ENCODE measurements at places on chromosomes 12 and 14. TPM values are rescaled to one million over a fixed set of nuclear protein-coding genes. Genes with fewer than 3 reads are reported as not detected.

The NOVA1 gene
- total RNA-seq, result 0.90 TPM

The ENDOU gene
- under 0.01 TPM for total RNA-seq

The FGD6 gene
- total RNA-seq, result 9.5 TPM

The ABCD2 gene
- not detected for total RNA-seq

The SMCO2 gene
- total RNA-seq, result not detected

The CATSPERB gene
- total RNA-seq, result not detected

GRCh38 chr12:51687177-51687576, 96.1 kb downstream of the SCN8A start:
- no peak overlapping the region for H3K4me3 ChIP-seq
- no peak overlapping the region for H3K27ac ChIP-seq

GRCh38 chr12:127294651-127295210, 972.2 kb upstream of the TMEM132C start:
- H3K4me1 ChIP-seq, result no peaks in the 10 kb centered on the region
- no peaks in the 10 kb centered on the region for H3K36me3 ChIP-seq
- no peak overlapping the region for H3K4me3 ChIP-seq
- no peaks in the 10 kb centered on the region for H3K27me3 ChIP-seq
- H3K27ac ChIP-seq, result no peak overlapping the region
- DNase-seq, result no peak

DNA sequence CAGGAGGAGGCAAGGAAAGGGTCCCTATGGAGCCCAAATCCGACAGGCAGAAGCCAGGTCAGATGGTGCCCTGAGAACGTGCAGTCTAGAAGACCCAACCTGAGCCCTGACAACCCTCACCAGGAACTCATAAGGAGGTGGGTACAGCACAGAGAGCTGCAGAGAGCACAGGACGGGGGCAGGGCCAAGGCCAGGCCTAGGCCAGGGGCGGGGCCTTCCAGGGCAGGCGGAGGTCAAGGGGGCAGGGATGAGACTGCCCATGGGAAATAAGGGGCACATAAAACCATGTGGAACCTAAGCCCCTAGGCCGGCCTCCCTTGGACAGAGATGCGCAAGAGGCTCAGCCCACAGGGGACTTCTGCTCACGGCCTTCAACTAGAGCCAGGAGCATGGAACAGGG, 45.1 kb downstream of the SSH1 start:
- H3K4me3 ChIP-seq, result no peak overlapping the region
- H3K27ac ChIP-seq, result no peak overlapping the region
- DNase-seq, result no peak
- H3K36me3 ChIP-seq, result peaks cover 76% of the 10 kb centered on the region
- H3K27me3 ChIP-seq, result no peaks in the 10 kb centered on the region
- peaks cover 14% of the 10 kb centered on the region for H3K4me1 ChIP-seq

GRCh38 chr12:114011711-114012110, 45.6 kb upstream of the RBM19 start:
- DNase-seq, result no peak
- no peak overlapping the region for H3K4me3 ChIP-seq
- no peaks in the 10 kb centered on the region for H3K36me3 ChIP-seq
- H3K27ac ChIP-seq, result no peak overlapping the region
- H3K4me1 ChIP-seq, result no peaks in the 10 kb centered on the region

- H3K27ac ChIP-seq, result no peak overlapping the region
- H3K27me3 ChIP-seq, result no peaks in the 10 kb centered on the region
- no peaks in the 10 kb centered on the region for H3K36me3 ChIP-seq
- H3K4me3 ChIP-seq, result no peak overlapping the region
- DNase-seq, result no peak
These were observed 380.3 kb downstream of the CCER1 start for GRCh38 chr12:90574676-90575075.

- peak; percentile 55 for DNase-seq
- H3K27ac ChIP-seq, result peak overlapping the region; percentile 98
- H3K36me3 ChIP-seq, result peaks cover 4% of the 10 kb centered on the region
- no peaks in the 10 kb centered on the region for H3K27me3 ChIP-seq
These were observed 1.3 kb downstream of the ATP2A2 start for GRCh38 chr12:110282300-110282860.

- no peaks in the 10 kb centered on the region for H3K4me1 ChIP-seq
- no peak overlapping the region for H3K4me3 ChIP-seq
- no peak overlapping the region for H3K27ac ChIP-seq
These were observed 57.2 kb downstream of the RIN3 start for GRCh38 chr14:92570674-92571262.

- peak overlapping the region; percentile 75 for H3K4me3 ChIP-seq
- DNase-seq, result no peak
- no peaks in the 10 kb centered on the region for H3K27me3 ChIP-seq
These were observed 1.2 kb upstream of the CSAD start for GRCh38 chr12:53181935-53182334.

GRCh38 chr12:2300886-2301285, 248.1 kb downstream of the CACNA1C start:
- no peaks in the 10 kb centered on the region for H3K36me3 ChIP-seq
- H3K27me3 ChIP-seq, result no peaks in the 10 kb centered on the region
- DNase-seq, result no peak
- H3K27ac ChIP-seq, result peak overlapping the region; percentile 86
- H3K4me3 ChIP-seq, result no peak overlapping the region

GRCh38 chr14:65631040-65631439, 218.5 kb downstream of the FUT8 start:
- H3K4me3 ChIP-seq, result no peak overlapping the region
- no peak overlapping the region for H3K27ac ChIP-seq
- DNase-seq, result no peak
- no peaks in the 10 kb centered on the region for H3K36me3 ChIP-seq
- H3K27me3 ChIP-seq, result no peaks in the 10 kb centered on the region
- H3K4me1 ChIP-seq, result no peaks in the 10 kb centered on the region

DNA sequence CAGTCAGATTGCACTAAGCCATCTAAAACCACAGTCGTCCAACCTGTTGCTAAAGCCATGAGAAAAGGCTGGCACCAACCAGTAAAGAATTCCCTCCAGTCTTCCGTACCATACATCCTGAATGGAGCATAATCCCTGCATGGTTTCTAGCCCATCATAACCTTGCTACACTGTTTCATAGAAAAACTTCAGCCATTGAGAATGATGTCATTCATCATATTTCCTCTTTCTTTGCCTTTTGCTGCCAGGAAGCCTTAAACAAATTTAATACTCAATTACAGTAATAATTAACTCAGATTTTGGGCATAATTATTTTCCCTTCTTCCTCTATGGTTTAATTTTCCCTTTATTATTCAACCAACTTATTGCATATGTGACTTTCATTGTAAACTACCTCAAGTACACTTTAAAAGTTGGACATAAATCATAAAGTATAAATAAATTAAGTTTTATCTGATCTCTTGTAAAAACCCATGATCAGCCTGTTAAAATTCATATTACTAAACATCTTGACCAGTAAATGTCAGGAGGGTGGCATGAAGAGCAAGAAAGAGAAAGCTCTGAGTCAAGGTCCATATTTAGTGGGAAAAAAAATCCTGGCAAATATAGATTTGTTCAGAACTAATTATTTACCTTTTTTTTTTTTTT, 264.7 kb downstream of the ZFP36L1 start:
- peaks cover 3% of the 10 kb centered on the region for H3K4me1 ChIP-seq
- DNase-seq, result no peak
- H3K27me3 ChIP-seq, result no peaks in the 10 kb centered on the region
- H3K36me3 ChIP-seq, result no peaks in the 10 kb centered on the region
- no peak overlapping the region for H3K27ac ChIP-seq

- no peak overlapping the region for H3K4me3 ChIP-seq
- H3K27me3 ChIP-seq, result no peaks in the 10 kb centered on the region
- DNase-seq, result no peak
- peaks cover 7% of the 10 kb centered on the region for H3K4me1 ChIP-seq
These were observed 33.8 kb upstream of the IRF2BPL start for GRCh38 chr14:77062261-77062660.

GRCh38 chr14:77086017-77086727, 11.9 kb upstream of the CIPC start:
- H3K4me3 ChIP-seq, result no peak overlapping the region
- no peak overlapping the region for H3K27ac ChIP-seq
- H3K4me1 ChIP-seq, result no peaks in the 10 kb centered on the region
- peaks cover 24% of the 10 kb centered on the region for H3K27me3 ChIP-seq
- DNase-seq, result peak; percentile 54

- no peak overlapping the region for H3K27ac ChIP-seq
- no peaks in the 10 kb centered on the region for H3K4me1 ChIP-seq
- no peak for DNase-seq
- no peaks in the 10 kb centered on the region for H3K36me3 ChIP-seq
- no peaks in the 10 kb centered on the region for H3K27me3 ChIP-seq
These were observed 194.3 kb downstream of the CPNE8 start for GRCh38 chr12:38711054-38711453.

DNA sequence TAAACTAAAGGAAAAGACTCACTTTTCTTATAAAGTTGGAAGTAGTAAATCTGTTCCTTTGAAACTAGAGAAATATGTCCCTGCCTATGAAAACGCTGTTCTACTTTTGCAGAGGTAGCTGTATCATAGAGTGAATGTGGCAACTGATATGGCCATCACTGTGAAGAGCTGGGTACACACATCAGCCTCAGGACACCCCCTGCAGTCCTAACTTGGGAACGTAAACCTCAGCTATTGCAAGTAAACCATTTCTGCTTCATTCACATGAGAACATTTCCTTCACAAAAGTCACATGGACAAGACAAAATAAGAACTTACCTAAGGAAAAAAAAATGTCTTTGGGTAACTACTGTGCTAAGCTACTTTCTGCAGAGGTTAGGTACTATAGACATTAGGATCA, 233.3 kb upstream of the PPFIA2 start:
- H3K27me3 ChIP-seq, result no peaks in the 10 kb centered on the region
- H3K36me3 ChIP-seq, result no peaks in the 10 kb centered on the region
- H3K27ac ChIP-seq, result no peak overlapping the region

DNA sequence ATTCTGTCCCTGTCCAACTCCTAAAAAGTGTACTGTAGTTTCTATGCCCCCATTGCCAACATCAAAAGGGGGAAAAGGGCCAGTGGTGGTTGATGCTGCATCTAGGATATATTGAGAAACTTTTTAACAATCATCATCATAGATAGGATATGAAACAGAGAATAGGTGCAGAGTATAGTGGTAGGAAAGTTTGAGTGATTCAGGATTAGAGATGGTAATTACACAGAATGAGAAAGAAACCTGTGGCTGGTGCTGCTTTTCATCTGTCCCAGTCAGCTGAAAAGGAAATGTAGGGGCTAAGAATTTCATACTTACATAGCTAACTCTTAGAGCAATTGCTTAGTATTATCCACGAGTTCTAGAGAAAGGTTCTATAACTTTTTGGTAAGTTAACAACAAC, 67.6 kb downstream of the GTF2A1 start:
- H3K4me3 ChIP-seq, result no peak overlapping the region
- H3K4me1 ChIP-seq, result no peaks in the 10 kb centered on the region
- no peak for DNase-seq
- no peaks in the 10 kb centered on the region for H3K27me3 ChIP-seq
- no peaks in the 10 kb centered on the region for H3K36me3 ChIP-seq

DNA sequence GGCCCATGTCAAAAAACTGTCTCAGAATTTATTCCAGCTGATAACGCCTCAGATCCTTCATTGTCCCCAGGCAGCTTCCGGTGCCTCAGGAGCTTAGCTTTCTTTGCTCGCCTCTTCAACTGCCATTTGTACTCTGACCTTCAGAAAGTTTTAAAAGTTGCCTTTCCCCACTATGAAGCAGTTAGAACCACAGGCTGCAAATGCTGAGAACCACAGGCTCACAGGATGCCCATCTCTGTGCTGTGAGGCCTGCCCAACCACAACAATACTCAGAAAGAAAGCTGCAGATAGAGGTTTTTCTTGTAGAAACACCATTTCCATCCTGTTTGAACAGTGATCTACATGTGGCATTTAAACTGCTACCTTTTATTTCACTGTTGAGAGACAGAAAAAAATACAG, 131.1 kb downstream of the PRKCH start:
- H3K36me3 ChIP-seq, result no peaks in the 10 kb centered on the region
- H3K4me1 ChIP-seq, result no peaks in the 10 kb centered on the region
- no peak overlapping the region for H3K4me3 ChIP-seq
- H3K27me3 ChIP-seq, result peaks cover 43% of the 10 kb centered on the region
- H3K27ac ChIP-seq, result no peak overlapping the region

- H3K27me3 ChIP-seq, result no peaks in the 10 kb centered on the region
- H3K4me3 ChIP-seq, result no peak overlapping the region
- no peak overlapping the region for H3K27ac ChIP-seq
- no peaks in the 10 kb centered on the region for H3K4me1 ChIP-seq
These were observed 94.9 kb downstream of the NAV3 start for GRCh38 chr12:77925536-77926108.

DNA sequence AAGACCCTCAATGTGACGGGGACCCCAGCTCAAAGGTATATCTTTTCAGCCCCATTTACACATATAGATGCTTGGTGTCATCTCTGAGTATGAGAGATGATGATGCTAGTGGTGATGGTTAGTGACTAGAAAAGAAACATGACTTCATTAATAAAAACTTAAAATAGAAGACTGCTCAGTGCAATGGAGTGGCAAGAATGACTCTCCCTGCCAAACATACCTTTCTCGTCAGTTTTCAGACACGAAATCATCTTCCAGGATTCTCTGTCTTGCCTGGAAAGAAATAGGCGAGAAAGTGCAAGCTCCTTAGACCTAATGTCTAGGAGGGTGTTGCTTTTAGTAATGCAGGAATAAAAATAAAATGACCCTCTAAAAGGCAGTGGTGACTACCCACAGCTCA, 71.7 kb downstream of the TPH2 start:
- H3K27me3 ChIP-seq, result peaks cover 8% of the 10 kb centered on the region
- peak; percentile 54 for DNase-seq
- H3K4me3 ChIP-seq, result no peak overlapping the region

DNA sequence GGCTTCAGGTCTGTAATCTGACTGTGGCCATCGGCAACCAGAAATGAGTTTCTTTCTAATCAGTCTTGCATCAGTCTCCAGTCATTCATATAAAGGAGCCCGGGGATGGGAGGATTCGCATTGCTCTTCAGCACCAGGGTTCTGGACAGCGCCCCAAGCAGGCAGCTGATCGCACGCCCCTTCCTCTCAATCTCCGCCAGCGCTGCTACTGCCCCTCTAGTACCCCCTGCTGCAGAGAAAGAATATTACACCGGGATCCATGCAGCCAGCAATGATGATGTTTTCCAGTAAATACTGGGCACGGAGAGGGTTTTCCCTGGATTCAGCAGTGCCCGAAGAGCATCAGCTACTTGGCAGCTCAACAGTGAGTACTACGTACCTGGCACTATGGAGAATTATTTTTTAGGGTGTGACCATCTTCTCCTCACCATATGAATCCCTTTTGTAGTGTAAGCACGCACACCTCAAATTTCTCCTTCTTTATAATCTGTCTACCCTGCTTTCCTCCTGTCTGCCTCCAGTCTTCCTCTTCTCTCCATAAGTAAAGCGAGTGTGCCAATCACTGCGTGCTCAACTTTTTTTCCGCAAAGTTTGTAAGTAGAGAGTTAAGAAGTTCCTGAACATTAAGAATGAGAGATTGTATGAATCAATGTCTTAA, at the start of gene TPH2:
Gene TPH2, plus strand, starts transcription at position 118 of the 658 bp plus-strand sequence. Its CDS starts 142 bp downstream, at position 260.
- no peaks in the 10 kb centered on the region for H3K4me1 ChIP-seq
- H3K27ac ChIP-seq, result no peak within 1 kb of the TSS
- H3K4me3 ChIP-seq, result no peak within 1 kb of the TSS
- H3K36me3 ChIP-seq, result no peaks in the 10 kb centered on the region

DNA sequence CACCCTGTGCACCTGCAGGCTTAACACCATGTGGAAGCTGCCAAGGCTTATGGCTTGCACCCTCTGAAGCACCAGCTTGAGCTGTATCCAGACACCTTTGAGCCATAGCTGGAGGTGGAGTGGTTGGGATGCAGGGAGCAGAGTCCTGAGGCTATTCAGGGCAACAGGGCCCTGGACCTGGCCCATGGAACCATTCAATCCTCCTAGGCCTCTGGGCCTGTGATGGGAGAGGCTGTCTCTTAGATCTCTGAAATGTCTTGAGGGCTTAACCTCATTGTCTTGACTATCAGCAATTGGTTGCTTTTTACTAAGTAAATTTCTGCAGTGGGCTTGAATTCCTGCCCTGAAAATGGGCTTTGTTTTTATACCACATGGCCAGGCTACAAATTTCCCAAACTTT, 36.6 kb downstream of the CREBL2 start:
- no peak overlapping the region for H3K4me3 ChIP-seq
- peaks cover 9% of the 10 kb centered on the region for H3K4me1 ChIP-seq
- H3K36me3 ChIP-seq, result no peaks in the 10 kb centered on the region
- H3K27ac ChIP-seq, result no peak overlapping the region
- H3K27me3 ChIP-seq, result no peaks in the 10 kb centered on the region
- DNase-seq, result no peak
